ENCODE measurements at places on chromosomes 12 and 14.

DNA sequence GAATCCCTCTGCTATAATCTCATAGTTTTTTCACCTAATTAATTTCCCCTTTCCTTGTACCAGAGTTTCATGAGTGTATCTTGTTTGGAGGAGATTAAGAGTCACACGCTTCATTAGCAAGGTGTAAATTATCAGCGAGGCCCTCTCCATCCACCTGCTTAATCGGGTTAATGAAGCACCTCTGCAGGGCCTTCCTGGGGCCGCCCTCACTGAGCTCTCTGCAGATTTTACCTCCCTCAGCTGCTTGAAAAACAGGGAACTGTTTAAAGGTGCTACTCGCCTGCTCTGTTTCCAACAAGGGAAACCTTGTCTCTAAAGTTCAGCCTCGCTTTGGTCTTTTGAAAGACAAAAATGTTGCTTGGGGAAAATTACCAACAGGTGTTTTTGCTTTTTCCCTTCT lies 35.8 kb downstream of the OTX2 start:
- no peak for DNase-seq

GRCh38 chr12:53624956-53625355 lies 1.2 kb downstream of the ATF7 start:
- no peak for DNase-seq

DNA sequence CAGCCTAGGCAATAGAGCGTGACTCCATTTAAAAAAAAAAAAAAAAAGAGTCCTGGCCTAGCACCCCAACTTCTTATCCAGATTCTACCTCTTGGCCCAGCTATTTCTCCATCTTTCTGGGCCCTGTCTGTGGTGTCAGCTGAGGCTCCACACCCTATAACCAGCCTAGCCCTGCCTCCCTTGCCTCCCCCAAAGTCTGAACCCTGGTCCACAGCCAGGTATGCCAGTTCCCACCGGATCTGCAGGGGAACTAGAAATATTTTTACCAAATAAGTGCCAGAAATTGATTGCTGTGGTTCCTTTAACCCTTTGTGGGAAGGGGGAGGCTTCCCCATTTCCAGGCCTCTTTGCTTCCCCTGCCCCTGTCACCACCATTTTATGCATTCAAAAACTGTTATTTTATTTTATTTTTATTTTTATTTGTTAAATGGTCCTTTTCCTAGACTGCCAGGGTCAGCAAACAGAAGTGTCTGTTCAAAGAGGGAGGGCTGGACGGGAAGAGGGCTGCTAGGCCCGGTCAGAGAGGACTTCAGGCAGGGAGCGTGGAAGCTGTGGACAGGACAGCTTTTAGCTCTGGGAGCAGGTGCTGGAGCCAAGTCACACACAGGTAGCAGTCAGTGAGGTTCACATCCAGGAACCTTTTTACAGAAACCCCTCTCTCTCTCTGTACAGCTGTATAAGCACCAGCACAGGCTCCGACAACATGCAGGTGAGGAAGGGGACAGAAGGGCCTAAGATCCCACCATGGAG lies 23.2 kb downstream of the TTC9 start:
- DNase-seq: no peak

DNA sequence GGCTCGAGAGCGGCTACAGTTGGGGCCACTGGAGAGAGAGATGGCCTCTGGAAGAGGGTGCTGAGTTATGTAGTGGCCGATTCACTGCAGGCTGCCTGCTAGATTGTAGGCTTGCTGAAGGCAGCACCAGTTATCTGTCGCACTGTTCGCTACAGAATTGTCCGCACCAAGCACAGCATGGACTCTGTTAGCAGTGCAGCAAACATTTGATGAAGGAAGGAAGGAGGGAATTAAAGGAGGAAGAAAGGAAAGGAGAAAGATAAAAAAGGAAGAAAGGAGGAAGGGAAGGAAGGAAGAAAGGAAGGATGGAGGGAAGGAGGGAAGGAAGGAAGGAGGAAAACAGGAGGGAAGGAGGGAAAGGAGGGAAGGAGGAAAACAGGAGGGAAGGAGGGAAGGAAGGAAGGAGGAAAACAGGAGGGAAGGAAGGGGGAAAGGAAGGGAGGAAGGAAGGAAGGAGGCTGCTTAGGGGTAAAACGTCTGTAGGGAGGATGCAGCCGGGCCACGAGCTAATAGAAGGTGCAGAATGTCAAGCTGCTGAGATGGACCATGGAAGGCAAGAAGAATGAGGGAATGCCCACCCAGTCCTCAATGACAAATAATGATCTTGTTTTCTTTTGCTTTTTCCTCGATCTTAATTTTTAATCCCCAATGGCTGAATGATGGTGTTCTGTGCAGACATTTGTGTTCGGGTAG lies 27.3 kb upstream of the ADIPOR2 start:
- DNase-seq: no peak

DNA sequence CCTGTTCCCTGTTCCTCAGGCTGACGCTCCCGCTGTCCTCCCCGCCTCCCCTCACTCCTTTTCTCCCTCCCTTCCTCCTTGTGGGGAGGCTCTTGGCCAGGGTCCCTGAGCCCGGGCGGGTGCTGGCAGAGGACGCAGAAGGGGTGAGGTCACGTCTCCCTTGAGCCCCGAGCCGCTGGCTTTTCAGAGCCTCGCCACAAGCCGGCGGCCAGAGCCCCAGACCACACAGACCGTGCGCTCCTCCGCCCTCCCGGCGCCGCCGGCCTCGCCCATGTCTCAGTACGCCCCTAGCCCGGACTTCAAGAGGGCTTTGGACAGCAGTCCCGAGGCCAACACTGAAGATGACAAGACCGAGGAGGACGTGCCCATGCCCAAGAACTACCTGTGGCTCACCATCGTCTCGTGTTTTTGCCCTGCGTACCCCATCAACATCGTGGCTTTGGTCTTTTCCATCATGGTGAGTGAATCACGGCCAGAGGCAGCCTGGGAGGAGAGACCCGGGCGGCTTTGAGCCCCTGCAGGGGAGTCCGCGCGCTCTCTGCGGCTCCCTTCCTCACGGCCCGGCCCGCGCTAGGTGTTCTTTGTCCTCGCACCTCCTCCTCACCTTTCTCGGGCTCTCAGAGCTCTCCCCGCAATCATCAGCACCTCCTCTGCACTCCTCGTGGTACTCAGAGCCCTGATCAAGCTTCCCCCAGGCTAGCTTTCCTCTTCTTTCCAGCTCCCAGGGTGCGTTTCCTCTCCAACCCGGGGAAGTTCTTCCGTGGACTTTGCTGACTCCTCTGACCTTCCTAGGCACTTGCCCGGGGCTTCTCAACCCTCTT lies at the start of gene TMEM233:
Gene TMEM233 (plus strand): TSS at position 197 of the 821 bp plus-strand sequence. CDS start 75 bp downstream, at position 272.
- DNase-seq: no peak

GRCh38 chr14:95185033-95185766 lies 27.9 kb upstream of the DICER1 start:
- DNase-seq: peak; percentile 55

GRCh38 chr14:37597914-37598746 lies 2.7 kb downstream of the TTC6 start:
- DNase-seq: no peak

DNA sequence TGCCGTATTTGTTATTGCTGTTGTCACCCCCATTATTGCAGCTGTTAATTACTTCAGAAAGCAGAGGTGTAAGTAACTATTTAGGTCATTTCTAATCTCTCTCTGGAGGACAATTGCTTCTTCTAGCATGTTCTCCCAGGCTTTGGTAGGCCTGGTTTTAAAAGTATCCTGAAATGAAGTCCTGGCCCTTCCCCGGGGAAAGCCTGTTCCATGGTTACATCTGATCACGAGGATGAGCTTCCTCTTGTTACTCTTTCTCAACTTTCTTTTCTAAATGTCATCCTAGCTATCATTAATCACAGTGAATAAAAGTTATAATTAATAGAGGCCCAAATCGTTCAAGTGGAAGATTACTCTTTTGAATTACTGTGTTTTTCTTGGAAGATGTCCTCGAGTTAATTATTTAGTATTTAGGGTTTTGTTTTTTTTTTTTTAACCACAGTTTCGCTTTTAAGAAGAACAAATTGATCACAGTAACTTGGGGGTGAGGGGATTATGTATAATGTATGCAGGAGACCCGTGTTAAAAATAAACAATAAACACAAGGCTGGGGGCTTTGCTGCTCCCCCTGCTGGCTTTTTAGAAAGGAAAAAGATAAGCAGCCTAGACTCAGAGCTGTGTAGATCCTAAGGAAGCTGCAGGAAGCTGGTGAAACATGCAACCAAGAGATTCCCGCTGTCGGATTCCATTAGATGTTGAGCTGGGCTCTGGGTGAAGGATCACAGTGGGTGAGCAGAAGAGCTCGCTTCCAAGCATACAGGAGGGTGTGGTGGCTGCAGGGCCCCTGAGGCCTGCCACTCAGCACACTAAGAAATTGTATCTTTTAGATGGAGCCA lies 420.1 kb downstream of the FUT8 start:
- DNase-seq: peak; percentile 31

DNA sequence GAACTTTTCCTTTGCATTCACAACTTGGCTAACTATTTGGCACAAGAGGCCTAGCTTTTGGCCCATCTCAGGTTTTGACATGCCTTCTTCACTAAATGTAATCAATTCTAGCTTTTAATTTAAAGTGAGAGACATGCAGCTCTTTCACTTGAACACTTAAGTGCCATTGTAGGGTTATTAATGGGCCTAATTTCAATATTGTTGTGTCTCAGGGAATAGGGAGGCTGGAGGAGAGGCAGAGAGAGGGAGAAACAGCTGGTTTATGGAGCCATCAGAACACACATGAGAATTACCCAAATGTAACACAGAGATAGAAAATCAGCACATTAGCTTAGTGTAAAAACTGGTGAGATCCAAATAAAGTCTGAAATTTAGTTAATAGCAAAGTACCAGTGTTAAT lies 157.4 kb downstream of the RPAP3 start:
- DNase-seq: no peak

- peak; percentile 36 for DNase-seq
Measured at GRCh38 chr12:118034429-118035189, 18.1 kb downstream of the RFC5 start.

GRCh38 chr12:115267891-115268290 lies 583.9 kb upstream of the TBX3 start:
- DNase-seq: no peak

DNA sequence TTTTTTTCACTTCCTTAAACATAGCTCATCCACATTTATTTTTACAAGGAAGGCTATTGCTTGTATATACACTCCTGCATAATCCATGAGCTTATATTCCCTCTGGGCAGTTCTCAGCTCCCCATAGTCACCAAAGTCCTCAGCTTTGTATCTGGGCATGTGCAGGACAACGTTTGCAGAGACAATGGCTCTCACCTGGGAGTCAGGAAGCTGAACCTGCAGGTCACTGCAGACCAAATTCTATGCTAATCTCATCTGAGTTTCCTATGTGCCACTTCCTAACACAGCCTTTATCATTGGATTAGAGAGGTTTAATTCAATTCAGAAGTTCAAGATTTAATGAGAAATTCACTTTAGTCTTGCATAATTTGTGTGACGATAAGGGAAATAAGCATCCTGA lies 131.5 kb downstream of the KCNK10 start:
- no peak for DNase-seq

- DNase-seq: no peak
Measured at GRCh38 chr12:89674326-89674942, 34.2 kb downstream of the ATP2B1 start.

GRCh38 chr14:101128478-101129321 lies 225.2 kb upstream of the RTL1 start:
- DNase-seq: no peak

GRCh38 chr12:41439801-41440200 lies 251.7 kb downstream of the PDZRN4 start:
- DNase-seq: no peak

DNA sequence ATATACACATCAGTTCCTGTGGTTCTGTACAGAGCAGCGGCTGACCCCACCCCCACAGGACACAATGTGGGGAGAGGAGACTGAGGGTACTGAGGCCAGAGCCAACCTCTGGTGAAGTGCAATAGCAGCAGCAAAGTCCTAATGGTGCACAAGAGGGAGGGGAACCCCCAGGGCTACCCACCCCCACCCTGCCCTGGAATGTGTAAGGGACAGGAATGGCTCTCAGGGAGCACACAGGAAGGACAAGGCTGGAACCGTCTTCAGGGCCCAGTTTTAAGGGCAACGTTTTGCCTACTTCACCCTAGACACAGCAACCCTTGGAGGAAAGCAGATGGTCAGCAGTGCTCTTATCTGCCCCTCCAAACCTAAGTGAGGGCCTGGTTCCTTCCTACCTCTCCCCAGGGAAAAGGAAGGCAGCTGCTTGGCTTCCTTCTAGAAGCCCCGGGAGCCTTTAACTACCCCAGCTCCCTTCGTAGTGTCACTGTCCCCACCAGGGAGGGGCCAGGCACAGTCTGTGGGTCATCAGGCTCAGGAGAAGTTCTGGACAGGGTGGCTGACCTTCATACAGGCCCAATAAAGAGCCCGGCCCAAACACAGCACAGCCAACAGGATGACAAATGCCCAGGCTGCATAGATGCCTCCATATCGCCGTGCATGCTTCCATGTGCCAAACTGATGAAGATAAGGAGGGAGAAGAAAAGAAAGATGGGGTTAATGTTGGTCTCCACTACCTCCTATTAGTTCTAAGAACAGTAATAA lies 3.0 kb downstream of the PIP4P1 start:
- no peak for DNase-seq

GRCh38 chr14:23663127-23663526 lies 27.0 kb downstream of the DHRS2 start:
- no peak for DNase-seq

DNA sequence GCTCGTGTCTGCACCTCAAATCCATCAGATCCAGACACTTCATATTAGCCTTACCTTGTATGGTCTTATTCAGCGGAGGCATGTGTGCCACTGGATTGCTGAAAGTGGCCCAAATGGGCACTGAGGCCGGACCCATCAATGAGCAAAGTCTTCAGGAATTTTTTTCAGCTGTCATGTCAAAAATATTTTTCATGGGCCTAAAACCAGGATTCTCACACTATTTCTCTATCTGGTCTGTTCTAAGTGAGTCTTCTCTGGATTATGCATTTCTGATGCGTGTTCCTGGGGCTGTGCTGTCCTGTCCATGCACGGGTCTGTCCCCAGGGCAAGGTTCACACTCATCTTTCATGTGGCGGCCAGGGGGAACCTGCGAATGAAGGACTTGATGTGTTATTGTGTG lies 94.6 kb downstream of the KCNA5 start:
- DNase-seq: no peak

- no peak for DNase-seq
Measured at GRCh38 chr12:53478865-53479264, 20.4 kb downstream of the MAP3K12 start.

DNA sequence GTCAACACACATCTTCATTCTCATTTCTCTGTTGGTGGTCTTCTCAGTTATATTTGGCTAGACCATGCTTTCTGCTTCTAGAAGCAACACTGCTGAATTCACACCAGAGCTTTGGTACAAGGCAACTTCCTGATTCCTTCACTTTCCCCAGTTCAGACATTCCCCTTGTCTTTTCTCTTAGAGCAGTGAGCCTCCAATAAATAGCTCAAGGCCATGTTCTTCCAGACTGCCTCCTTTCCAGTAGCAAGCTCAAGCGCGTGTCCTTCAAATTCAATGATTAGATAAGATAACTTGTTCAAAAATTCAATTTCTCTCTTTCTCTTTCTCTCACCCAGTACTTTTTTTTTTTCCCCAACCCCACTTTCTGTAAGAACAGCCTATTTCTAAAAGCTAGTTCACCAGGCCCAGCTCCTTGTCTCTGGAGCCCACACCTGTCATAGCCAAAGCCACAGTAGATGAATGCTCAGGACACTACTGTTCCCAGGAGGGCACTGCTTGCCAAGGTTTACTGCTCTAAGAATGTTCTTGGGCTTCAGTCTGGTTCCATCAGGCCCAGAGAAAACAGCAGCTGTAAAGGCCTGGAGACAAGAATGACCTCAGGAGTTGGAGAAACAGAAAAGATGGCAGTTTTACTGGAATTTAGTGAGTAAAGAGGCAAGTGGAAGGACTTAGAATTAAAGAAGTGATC lies 17.7 kb downstream of the TBK1 start:
- no peak for DNase-seq

GRCh38 chr12:111368291-111368787 lies 556 bp downstream of the PHETA1 start:
- no peak for DNase-seq

Measured in renal pelvis (tissue), 12 donors.